Lower lobe of right lung (tissue), 2 donors: ENCODE measurements at places on chromosomes 12 and 14. TPM values are rescaled to one million over a fixed set of nuclear protein-coding genes. Genes with fewer than 3 reads are reported as not detected.

- DNase-seq = no peak
Observed at GRCh38 chr12:84294246-84294645, 618.4 kb downstream of the SLC6A15 start.

DNA sequence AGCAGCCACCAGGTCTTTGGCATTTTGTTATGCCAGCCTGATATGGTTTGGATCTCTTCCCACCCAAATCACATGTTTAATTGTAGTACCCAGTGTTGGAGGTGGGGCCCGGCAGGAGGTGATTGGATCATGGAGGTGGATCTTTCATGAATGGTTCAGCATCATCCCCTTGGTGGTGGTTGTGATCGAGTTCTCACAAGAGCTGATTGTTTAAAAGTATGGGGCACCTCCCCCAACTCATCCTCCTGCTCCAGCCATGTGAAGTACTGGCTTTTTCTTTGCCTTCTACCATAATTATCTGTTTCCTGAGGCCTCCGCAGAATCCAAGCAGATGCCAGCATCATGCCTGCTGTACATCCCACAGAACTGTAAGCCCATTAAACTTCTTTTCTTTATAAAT is 12.8 kb upstream of the PRKD1 start:
- no peak for DNase-seq

DNA sequence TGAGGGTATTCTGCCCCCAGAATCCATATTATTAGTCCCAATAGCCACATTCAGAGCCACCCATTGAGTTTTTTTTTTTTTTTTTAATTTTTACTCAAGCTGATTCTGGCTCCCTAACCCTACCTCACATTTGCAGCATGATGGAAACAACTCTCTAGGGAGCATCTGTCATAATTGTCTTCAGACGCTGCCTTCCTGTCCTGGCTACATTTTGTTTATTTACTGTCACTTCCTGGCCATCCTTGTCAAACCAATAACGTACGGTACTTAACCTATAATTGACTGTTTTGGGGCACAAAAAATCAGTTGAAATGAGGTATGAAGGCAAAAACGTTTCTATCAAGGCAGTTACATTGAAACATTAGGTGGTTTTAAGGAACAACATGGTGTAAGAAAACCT is 2.1 kb downstream of the GLIPR1 start:
- DNase-seq = no peak

DNA sequence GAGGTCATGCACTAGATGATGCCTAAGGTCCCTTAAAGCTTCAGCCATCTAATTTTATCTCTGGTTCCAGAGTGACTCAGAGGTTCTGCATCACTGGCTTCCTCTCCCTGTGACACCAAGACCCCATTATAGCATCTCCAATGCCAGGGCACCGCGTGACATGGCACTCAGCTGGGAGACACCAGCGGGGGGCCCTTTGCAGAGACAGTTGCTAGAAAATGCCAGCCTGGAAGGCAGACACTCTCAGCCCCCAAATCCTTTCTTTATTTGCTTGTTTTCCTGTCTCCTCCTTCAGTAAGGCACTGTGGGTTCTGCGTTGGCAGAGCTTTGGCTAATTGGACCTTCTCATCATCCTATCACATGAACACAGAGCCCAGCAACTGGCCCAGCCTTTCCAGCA is 123.5 kb upstream of the VRK1 start:
- no peak for DNase-seq

GRCh38 chr12:32455607-32456071 is 56.3 kb downstream of the FGD4 start:
- no peak for DNase-seq

- DNase-seq = no peak
Observed at GRCh38 chr14:57657487-57657886, 163.8 kb upstream of the CCDC198 start.

- no peak for DNase-seq
Observed at GRCh38 chr12:29187756-29188155, 38.7 kb downstream of the FAR2 start.

- DNase-seq = no peak
Observed at GRCh38 chr14:50744231-50744630, 76.1 kb upstream of the SAV1 start.

DNA sequence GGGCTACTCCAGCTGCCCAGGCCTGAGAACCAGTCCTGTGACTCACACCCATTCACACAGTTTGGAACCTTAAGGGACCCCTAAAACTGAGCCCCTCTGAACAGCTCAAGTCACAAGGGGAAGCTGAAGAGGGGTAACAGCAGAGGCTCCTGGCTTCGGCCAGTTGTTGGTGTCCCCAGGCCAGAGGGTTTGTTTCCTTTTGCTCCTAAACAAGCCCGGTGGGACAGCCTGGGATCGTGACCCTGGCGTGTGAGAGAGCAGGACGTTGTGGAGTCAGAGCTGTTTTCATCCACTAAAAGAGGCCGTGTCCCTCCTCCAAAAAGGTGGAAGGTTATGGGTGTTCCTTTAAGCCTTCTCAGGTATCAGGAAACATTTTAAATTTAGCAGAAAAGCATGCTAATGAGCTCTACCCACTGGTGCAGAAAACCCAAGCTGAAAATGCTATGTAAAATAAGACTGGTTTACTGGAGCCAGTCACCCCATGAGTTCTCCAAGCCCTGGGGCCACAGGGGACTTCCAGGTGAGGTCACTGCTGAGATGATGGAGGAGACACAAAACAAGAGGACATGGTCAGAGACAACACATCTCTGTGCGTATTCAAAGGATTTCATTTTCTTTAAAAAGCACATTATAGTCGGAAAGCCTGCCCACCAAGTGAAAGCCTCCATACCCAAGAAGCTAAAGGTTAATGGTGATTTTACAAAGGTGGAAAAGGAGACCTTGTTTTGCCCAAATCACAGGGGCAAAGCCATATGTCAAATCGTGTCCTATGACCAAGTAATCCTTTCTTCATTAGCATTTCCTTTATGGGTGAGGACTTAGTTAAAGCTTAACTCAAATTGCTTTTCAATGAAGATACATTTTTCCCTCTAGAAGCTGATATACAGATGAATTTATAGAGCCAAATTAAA is 14.1 kb downstream of the PRKAB1 start:
- DNase-seq = no peak

DNA sequence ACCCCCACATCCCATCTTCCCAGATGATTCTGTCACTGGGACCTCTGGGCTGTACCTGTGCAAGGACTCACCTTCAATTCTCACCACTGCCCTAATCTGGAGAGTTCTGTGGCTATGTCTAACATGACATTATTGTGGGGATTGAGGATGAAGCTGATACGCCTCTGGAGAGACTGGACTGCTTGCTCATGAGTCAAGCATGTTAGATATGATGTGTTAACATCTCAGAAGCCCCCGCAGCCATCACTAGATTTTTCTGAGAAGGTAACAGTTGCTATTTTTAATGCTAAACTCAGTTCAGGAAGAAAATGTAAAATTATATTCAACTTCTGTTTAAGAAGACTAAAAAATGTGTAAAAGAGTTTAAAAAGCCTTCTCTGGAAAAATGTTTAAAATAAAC is 25.7 kb downstream of the JKAMP start:
- DNase-seq = no peak

- DNase-seq = no peak
Observed at GRCh38 chr12:116497051-116497591, 62.1 kb upstream of the MAP1LC3B2 start.

DNA sequence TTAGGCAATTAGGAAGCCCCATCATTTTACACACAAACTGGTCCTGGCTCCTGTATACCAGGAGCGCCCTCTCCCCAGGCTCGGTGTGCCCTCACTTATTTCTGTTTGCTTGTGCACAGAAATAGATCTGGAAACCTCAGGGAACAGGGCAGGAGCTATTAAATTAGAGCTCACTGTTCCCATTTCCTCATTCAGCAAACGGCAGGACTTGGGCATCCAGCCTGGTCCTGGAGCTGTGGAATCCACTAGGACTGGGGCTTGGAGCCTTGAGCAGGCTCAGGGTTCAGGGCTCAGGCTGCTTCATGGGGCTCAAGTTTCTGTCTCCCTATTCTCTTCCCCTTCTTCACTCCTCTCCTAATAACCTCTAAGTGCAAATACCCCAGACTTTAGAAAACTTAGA is 91.3 kb downstream of the VCPKMT start:
- no peak for DNase-seq

DNA sequence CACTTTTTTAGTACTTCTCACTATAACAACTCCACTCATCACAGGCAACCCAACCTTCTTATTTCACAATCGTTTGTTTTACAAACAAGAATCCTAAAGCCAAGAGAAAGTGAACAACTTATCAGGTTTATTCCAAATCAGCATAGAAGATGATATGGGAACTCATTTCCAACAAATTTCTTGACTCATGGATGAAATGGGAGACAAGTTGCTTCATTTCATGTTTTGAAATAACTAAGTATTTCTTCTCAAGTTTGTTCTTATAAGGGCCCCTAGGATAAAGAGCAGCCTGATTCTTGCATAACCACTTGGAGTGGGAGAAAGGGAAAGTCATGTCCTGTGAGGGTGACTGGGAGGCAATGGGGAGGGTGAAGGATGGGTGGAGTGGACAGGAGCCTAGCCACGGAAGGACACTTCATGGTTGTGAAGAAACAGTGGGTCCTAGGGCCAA is 168.3 kb downstream of the DUSP6 start:
- peak; percentile 57 for DNase-seq

- no peak for DNase-seq
Observed at GRCh38 chr12:115758183-115758582, 519.3 kb downstream of the MED13L start.

- peak; percentile 70 for DNase-seq
Observed at GRCh38 chr14:95562892-95563685, 28.2 kb downstream of the GLRX5 start.

DNA sequence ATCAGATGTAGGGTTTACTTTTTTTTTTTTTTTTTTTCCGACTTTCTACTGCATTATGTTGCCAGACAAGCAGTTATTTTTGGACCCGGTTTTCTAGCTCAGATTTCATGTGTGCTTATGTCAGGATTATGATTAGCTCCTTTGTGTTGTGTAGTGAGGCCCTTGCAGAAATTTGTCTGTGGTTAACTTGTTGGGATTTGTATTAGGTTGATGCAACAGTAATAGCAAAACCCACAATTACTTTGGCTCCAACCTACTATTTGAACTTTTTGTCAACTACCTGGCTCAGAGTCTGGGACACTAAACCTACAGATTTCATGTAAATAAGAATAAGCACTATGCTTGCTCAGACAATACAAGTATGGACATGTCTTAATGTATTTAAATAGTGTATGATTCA is 44.1 kb upstream of the KCNJ8 start:
- DNase-seq = no peak

- DNase-seq = no peak
Observed at GRCh38 chr12:124550123-124551089, 17.0 kb downstream of the NCOR2 start.

- DNase-seq = no peak
Observed at GRCh38 chr12:131452444-131452860, 258.4 kb upstream of the SFSWAP start.

GRCh38 chr12:124648710-124649384 is 81.4 kb upstream of the NCOR2 start:
- DNase-seq = no peak

Gene NOXRED1
- total RNA-seq = 0.77 TPM

Gene EXD2
- total RNA-seq = 23.7 TPM

Gene RAB5B
- 138 TPM for total RNA-seq

Gene PLEK2
- total RNA-seq = 2.3 TPM

Gene RHOJ
- 29.2 TPM for total RNA-seq

Gene ANKRD33
- total RNA-seq = not detected
